Mesothelial cell of epicardium (in vitro differentiated cells): ENCODE measurements at places on chromosomes 11 and 22. TPM values are rescaled to one million over a fixed set of nuclear protein-coding genes. Genes with fewer than 3 reads are reported as not detected.

Gene ZNF70
- 17.8 to 18.7 TPM (median 18.2 TPM) in 3 replicates for total RNA-seq

- H3K27ac ChIP-seq = no peak overlapping the region
- peaks cover 15% of the 10 kb centered on the region for H3K36me3 ChIP-seq
- no peaks in the 10 kb centered on the region for H3K27me3 ChIP-seq
- no peak for DNase-seq
Measured at GRCh38 chr11:7903940-7904339, 27.1 kb downstream of the OR10A6 start.

Gene MAP6
- 0.92 to 1.2 TPM (median 1.2 TPM) in 3 replicates for total RNA-seq

- H3K27ac ChIP-seq = peak overlapping the region; percentile 83
- peak overlapping the region; percentile 13 for H3K4me3 ChIP-seq
- H3K36me3 ChIP-seq = peaks cover 5% of the 10 kb centered on the region
- H3K27me3 ChIP-seq = no peaks in the 10 kb centered on the region
Measured at GRCh38 chr11:94771390-94771789, 3.2 kb downstream of the AMOTL1 start.

DNA sequence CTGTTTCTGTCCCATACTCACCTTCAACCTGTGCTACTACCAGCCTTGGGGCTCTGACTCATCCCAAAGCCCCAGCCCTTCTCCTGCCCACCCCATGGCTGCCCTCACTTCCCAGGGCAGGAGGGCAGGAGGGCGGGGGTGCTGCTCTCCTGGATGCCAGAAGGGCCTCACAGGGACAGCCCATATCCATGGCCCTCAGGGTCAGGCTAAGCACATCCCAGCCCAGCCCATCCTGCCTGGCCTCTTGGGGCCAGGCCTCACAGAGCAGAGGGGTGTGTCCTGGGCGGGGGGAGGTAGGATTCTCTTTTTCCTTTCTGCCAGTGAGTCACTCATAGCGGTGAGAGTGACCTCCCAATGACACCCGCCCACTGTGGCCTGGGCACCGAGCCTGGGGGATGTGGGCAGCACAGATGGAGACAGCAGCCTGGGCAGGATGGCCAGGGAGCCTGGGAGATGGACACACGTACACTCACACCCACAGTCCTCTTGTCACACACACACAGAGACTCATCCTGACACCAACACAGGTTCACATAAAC, 2.4 kb downstream of the LTBP3 start:
- H3K27me3 ChIP-seq = no peaks in the 10 kb centered on the region
- H3K27ac ChIP-seq = peak overlapping the region; percentile 88
- H3K4me3 ChIP-seq = peak overlapping the region; percentile 82
- DNase-seq = no peak
- peaks cover 16% of the 10 kb centered on the region for H3K36me3 ChIP-seq
- H3K4me1 ChIP-seq = peaks cover 58% of the 10 kb centered on the region

- peaks cover 14% of the 10 kb centered on the region for H3K36me3 ChIP-seq
- DNase-seq = no peak
- H3K4me3 ChIP-seq = no peak overlapping the region
Measured at GRCh38 chr11:57315491-57315890, 9.3 kb downstream of the TNKS1BP1 start.

- DNase-seq = peak; percentile 21
- no peaks in the 10 kb centered on the region for H3K4me1 ChIP-seq
Measured at GRCh38 chr22:47788461-47788860, 1026.0 kb downstream of the TBC1D22A start.

- DNase-seq = no peak
- no peaks in the 10 kb centered on the region for H3K36me3 ChIP-seq
- peaks cover 3% of the 10 kb centered on the region for H3K27me3 ChIP-seq
Measured at GRCh38 chr11:79919350-79919749, 478.5 kb upstream of the TENM4 start.

- H3K27ac ChIP-seq = peak overlapping the region; percentile 4
- peaks cover 50% of the 10 kb centered on the region for H3K27me3 ChIP-seq
- peaks cover 18% of the 10 kb centered on the region for H3K4me1 ChIP-seq
- H3K36me3 ChIP-seq = no peaks in the 10 kb centered on the region
- H3K4me3 ChIP-seq = no peak overlapping the region
Measured at GRCh38 chr11:120517801-120518291, 6.3 kb downstream of the GRIK4 start.

Gene POLR2F
- total RNA-seq = 63.8 to 70.0 TPM (median 66.3 TPM) in 3 replicates

Gene TRIM44
- 81.2 to 88.2 TPM (median 86.6 TPM) in 3 replicates for total RNA-seq

- H3K27me3 ChIP-seq = no peaks in the 10 kb centered on the region
- H3K4me3 ChIP-seq = no peak overlapping the region
- no peak overlapping the region for H3K27ac ChIP-seq
- no peak for DNase-seq
Measured at GRCh38 chr22:31302006-31302405, 9.7 kb upstream of the PIK3IP1 start.

GRCh38 chr11:13721760-13722159, 53.3 kb downstream of the FAR1 start:
- H3K27ac ChIP-seq = no peak overlapping the region
- no peaks in the 10 kb centered on the region for H3K27me3 ChIP-seq
- H3K4me1 ChIP-seq = no peaks in the 10 kb centered on the region
- peaks cover 30% of the 10 kb centered on the region for H3K36me3 ChIP-seq

DNA sequence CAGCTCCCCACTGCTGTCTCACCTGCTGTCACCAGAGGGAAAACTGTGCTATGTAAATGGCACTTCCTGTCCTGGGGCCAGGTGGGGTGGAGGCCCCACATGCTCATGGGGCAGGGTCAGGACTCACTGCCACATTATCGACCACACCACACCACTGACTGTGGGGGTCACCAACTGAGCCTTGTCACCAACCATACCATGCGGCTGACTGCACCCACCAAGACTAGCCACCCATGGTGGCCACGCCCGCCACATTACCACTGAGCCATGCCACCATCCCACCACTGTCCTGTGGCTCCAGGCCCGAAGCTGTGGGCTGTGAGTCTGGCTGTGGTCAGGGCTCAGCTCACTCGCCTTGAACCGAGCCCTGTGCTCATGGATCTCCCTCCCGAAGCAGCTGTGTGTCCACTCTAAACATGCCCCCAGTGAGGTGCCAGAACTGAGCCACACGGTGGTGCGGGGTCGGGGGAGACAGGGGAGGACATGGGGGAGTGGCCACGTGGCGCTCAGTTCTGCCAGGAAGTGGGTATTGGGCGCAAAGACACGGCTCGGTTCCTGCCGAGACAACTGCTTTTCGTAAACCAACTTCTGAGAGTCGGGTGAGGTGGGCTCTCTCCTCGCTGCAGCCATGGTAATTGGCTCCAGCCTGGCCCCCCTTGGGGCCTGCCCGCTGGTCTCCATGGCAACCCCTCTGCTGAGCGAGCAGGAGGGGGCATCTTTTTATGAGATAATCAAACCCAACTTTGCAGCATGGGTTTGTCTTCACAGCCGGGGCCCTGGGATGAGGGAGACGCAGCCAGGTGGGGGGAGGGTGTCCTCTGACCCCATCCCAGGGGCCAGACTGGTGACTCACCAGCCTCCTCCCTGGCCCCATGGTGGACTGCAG, 23.2 kb downstream of the RTN4R start:
- no peak overlapping the region for H3K27ac ChIP-seq
- no peaks in the 10 kb centered on the region for H3K27me3 ChIP-seq
- DNase-seq = no peak
- peaks cover 43% of the 10 kb centered on the region for H3K4me1 ChIP-seq

DNA sequence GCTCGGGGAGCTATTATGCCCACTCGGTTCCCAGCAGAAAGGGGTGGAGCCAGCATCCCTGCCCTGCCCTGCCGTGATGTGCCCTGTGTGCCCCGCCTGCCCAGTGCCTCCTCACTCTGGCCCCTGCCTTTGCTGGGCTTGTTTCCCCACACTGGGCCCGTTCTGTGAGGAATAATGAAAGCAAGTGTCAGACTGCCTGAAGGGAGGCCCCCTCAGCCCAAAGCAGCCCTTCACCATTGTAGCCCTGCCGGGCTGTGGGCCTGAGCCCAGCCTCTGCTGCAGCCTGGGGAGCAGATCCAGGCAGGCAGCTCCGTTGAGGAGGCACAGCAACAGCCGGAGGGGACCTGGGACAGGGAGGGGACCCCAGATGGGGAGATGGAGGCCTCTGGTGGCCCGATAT, 20.2 kb upstream of the NEFH start:
- no peak overlapping the region for H3K27ac ChIP-seq
- H3K27me3 ChIP-seq = no peaks in the 10 kb centered on the region
- no peak overlapping the region for H3K4me3 ChIP-seq

Gene TUG1
- 177 to 183 TPM (median 180 TPM) in 3 replicates for total RNA-seq

DNA sequence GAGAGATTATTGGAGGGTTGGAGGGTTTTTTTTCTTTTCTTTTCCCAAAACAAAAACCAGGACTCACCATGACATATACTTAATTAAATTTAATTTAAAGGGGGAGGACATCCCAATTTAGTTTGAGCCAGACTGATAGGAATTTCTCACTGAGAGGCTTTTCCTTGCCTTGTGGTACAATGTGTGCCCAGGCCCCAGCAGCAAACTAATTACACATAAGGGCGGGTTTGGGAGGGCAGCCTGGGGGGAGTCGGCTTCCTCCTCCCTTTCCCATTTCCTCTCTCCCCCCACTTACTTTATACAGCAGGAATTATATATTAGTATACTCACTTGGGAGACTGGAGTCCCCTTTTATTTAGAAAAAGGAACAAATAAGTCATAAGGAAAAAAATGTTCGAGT, 2.9 kb downstream of the TEAD1 start:
- no peaks in the 10 kb centered on the region for H3K27me3 ChIP-seq
- DNase-seq = no peak
- H3K4me1 ChIP-seq = peaks cover 64% of the 10 kb centered on the region
- no peaks in the 10 kb centered on the region for H3K36me3 ChIP-seq
- H3K27ac ChIP-seq = peak overlapping the region; percentile 98

- H3K36me3 ChIP-seq = no peaks in the 10 kb centered on the region
- peaks cover 14% of the 10 kb centered on the region for H3K4me1 ChIP-seq
- DNase-seq = no peak
Measured at GRCh38 chr11:44608991-44609782, 43.7 kb downstream of the CD82 start.

Gene SLC15A3
- 5.0 to 7.4 TPM (median 5.2 TPM) in 3 replicates for total RNA-seq

Gene MFNG
- total RNA-seq = 0.83 to 0.97 TPM (median 0.91 TPM) in 3 replicates

DNA sequence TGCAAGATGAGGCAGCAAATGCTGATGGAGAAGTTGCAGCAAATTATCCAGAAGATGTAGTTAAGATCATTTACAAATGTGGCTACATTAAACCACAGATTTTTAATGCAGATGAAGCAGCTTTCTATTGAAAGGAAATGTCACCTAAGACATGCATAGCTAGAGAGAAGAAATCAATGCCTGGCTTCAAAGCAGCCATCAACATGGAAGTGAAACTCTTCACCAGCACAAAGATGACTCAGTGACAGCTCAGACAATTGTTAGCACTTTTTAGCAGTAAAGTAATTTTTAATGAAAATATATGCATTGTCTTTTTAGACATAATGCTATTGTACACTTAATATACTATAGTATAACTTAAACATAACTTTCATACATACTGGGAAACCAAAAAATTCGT, 71.4 kb downstream of the FANCF start:
- peaks cover 41% of the 10 kb centered on the region for H3K4me1 ChIP-seq
- H3K4me3 ChIP-seq = no peak overlapping the region
- no peaks in the 10 kb centered on the region for H3K27me3 ChIP-seq
- no peak overlapping the region for H3K27ac ChIP-seq

DNA sequence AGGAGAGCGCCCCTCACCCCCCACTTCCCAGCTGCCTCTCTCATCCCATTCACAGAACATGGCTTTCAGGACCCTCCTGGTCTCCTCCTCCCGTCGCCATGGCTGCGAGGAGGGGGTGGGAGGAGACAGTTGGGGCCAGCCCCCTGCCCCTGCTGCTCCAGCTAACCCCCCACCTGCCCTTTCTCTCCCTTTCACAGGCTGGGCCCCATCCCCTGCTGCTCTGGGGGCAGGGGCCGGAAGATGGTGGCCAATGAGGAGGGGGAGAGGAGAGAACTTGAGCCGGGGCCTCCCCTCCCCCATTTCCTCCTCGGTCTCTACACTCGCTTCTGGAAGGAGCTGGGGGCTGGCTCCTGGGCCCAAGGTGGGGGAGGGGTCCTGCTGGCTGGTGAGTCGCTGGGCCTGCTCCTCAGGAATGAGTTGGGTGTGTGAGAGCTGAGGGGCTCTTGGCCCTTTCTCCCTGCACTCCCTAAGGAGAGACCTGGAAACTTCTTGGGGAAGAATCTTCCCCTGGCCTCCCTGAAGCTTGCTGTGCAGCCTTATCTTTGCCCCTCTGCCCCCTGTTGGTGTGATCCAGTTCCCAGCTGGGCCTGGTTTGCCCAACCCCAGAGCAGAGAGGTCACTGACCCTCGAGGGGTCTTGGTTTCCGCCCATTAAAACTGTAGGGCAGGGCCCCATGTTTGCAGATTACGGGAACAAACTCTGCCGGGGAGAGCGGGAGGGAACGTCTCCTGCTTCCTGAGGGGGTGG, 10.2 kb downstream of the YPEL4 start:
- H3K36me3 ChIP-seq = peaks cover 1% of the 10 kb centered on the region
- DNase-seq = peak; percentile 90
- H3K27me3 ChIP-seq = no peaks in the 10 kb centered on the region
- peaks cover 55% of the 10 kb centered on the region for H3K4me1 ChIP-seq
- H3K27ac ChIP-seq = peak overlapping the region; percentile 99

GRCh38 chr11:870127-870413, 27.4 kb downstream of the TSPAN4 start:
- H3K27me3 ChIP-seq = no peaks in the 10 kb centered on the region
- no peak overlapping the region for H3K27ac ChIP-seq
- H3K4me1 ChIP-seq = no peaks in the 10 kb centered on the region
- no peak overlapping the region for H3K4me3 ChIP-seq
- H3K36me3 ChIP-seq = peaks cover 11% of the 10 kb centered on the region
- DNase-seq = no peak

DNA sequence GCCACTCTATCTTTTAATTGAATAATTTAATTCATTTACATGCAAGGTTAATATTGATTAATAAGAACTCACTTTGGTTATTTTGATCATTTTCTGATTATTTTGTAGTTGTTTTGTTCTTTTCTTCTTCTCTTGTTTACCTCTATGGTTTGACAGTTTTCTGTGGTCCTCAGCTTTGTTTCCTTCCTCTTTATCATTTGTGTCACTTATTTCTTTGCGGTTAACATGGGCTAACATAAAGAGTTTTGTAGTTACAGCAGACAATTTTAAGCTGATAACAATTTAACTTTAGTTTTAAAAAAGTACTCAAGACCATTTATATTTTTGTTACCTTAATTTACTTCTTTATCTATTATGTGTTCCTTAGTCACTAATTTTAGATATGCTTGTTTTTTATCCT, 1032.8 kb upstream of the RAG2 start:
- no peak overlapping the region for H3K27ac ChIP-seq
- no peak for DNase-seq
- H3K4me3 ChIP-seq = no peak overlapping the region
- H3K27me3 ChIP-seq = no peaks in the 10 kb centered on the region

Gene VPREB1
- total RNA-seq = not detected in 3 replicates

DNA sequence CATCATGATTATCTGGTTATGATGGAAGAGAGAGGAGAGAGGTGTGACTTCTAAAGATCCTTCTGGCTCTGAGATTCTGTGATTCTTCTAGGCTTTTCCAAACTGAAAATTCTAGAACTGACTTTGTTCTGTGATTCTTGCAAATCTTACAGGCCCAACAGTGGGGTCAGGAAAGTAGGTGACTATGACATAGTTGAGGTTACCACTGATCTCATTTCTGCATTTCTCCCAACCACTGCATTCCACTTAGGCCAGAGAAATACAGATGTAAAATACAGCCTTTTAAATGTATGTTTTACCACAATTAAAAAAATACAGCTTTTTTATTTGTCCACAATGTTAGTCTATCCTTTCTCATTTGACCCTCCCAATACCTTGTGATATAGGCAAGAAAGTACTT, 83.7 kb downstream of the STIM1 start:
- no peaks in the 10 kb centered on the region for H3K36me3 ChIP-seq
- no peaks in the 10 kb centered on the region for H3K27me3 ChIP-seq
- H3K27ac ChIP-seq = no peak overlapping the region
- peaks cover 19% of the 10 kb centered on the region for H3K4me1 ChIP-seq

- no peak overlapping the region for H3K27ac ChIP-seq
- no peaks in the 10 kb centered on the region for H3K36me3 ChIP-seq
- no peak for DNase-seq
- H3K27me3 ChIP-seq = peaks cover 49% of the 10 kb centered on the region
- no peak overlapping the region for H3K4me3 ChIP-seq
- no peaks in the 10 kb centered on the region for H3K4me1 ChIP-seq
Measured at GRCh38 chr11:113952070-113952469, 22.8 kb upstream of the HTR3A start.
